ENCODE measurements at places on chromosomes 7 and 10.

DNA sequence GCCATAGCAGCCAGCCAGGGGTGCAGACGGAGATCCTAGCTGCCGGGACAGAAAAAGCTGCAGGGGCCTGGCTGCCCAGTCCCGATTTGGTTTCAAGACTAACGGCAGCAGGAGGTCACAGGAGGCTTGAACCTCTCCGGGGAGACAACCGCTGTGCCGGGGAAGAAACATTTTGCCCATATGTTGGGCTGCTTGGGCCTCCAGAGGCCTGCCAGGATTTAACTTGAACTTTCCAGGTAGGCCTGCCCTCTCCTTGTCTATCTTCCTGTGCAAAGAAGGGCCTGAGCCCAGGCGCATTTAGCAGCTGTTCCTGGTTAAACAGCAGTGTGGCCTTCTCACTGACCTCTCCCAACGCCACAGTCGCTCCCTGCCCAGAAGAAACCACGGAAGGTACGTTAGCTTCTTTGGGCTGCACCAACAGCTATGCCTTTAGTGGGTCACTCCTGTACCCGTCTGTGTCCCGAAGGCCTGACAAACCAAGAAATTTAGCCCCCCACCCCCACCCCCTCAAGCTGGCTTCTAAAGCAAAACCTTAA is 17.1 kb upstream of the PTF1A start:
- no peak for DNase-seq

- no peak for DNase-seq
Observed at GRCh38 chr10:11609492-11610093, 1.9 kb downstream of the USP6NL start.

GRCh38 chr7:3397324-3397723 is 96.3 kb downstream of the SDK1 start:
- DNase-seq, result no peak

GRCh38 chr7:48933549-48934085 is 9.3 kb downstream of the CDC14C start:
- DNase-seq, result no peak

DNA sequence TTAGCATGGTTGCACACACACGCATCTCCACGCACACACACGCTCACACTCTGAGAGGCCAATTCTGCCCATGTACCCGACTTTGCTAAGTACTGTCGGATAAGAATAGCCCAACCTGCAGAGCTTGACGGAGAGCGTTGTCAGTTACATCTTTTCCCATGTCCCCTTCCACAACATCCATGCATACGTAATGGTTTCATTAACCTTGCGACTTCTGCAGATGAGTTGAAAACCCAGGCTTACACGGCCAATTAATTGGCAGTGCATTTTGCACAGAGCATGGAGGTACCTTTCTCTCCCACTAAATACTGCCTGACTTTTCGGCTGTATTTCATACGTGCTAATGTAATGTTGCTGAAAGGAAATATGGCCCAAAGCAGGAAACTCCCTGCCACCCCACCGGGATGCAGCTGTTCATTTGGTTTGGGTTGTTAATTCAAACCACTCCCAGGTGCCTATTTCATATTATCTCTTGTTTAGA is 291.2 kb upstream of the HABP2 start:
- DNase-seq, result no peak

GRCh38 chr10:63605197-63605967 is 84.2 kb downstream of the REEP3 start:
- no peak for DNase-seq

GRCh38 chr7:51080216-51080615 is 236.4 kb downstream of the COBL start:
- no peak for DNase-seq

DNA sequence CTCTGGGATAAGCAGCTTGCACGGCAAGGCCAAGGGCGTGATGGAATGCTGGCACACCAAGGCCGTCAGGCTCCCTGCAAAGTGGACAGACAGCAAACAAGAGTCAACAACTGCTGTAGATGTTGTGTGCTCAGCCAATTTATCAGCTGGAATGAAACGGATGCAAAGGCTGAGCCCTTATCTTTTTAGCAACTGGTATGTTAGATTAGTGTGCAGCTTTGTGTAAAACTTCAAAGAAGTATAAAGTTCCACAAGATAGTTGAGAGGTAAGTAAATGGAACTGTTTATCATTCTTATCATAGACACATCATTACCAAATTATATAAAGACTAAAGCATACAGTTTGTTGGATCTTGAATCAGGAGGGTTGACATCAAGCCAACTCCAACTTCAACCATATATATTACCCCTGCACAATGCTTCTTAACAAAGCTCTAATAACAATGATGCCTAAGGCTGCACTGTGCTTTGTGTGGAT is 289.0 kb downstream of the TNS3 start:
- DNase-seq, result no peak

- no peak for DNase-seq
Observed at GRCh38 chr7:33921216-33921938, 16.0 kb downstream of the BMPER start.

DNA sequence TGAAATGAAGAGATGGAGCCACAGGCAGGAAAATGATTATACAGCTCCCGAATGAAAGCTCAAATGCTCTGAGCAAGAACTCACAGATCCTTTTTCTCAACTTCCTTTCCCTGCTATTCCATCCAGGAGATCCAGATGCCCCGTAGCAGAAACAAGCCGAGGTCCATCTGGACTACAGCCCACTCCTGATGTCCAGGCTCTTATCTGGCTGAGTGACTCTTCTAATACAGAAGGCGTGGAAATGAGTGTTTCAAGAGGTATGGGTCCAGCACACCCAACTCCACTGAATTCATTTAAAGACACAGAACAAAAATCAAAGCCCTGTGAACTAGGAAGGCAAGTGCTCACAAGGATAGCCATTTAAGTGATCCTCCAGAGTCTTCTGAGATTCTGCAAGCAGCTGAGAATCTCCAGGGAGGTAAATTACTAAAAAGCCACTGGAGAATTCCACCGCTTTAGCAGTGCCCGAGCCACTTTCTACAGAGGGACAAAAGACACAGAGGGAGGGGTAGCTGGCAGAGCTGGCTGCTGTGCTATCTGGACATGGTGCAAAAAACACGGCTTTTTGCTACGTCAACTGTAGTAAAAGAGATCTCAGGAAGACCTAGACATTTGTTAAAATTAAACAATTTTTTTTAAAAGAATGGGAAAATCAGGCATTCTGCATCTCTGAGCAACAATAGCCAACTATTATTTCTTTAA is 24.5 kb downstream of the FAM171A1 start:
- DNase-seq, result no peak

DNA sequence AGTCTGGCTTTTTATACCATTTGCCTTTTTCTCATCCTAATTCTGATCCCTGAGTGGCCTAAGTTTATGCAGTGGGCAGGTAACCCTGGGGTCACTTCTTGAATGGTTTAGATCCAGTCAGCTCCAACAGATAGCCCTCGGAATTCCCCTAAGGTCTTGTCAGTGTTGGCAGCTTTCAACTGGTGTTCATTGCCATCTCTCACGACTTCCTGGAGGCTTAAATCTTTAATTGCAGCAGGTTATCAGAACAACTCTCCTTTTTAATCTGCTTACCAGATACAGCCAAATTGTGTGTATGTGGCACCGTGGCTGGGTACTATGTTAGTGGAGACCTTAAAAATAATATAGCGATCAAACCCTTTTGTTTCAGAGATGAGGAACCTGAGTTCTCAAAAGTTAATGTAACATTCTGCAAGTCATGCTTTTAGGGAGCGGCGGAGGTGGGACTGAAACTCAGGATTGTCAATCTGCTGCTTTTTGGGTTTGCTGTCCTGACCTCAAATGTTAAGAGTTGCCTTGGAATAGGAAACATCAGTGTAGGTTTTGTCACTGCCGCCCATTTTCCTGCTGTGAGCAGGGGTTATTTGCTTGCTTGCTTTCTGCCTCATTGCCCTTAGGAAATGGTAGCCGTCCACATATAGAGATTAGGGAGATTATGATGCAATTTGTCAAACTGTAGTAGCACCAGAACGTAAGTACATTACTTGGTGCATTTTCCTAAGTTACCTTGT is 818 bp downstream of the DLD start:
- no peak for DNase-seq

GRCh38 chr10:64210211-64210610 is 689.0 kb downstream of the REEP3 start:
- no peak for DNase-seq

DNA sequence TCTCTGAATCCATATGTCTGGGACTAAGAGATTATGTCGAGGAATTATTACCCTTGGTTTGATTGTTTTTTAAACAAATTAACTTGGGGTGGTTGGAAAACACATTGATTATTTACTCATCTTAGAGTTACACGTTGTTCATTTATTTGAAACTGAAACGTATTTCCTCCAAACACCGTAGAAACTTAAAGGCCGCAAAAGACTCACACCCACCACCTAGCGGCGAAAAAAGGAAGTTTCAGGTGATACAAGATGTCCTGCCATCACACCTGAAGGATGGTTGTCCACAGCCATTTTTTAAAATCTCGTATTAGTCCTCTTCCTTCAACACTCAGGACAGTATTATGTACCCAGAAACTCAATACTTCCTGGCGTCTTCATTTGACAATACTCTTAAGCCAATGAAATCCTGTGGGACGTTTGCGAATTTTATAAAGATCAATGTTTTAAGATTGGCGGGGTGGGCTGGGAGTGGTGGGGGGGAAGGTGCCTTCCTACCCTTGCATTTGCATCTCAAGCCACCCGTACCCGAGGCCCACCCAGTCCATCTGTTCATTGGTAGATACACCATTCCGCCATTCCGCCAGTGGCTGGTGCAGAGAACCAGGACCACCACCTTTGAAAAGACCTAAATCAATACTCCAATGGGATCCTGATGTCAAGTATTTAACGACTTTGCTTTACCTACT is 1.4 kb upstream of the LCOR start:
- DNase-seq, result peak; percentile 79

- no peak for DNase-seq
Observed at GRCh38 chr10:95476469-95477174, 84.5 kb downstream of the SORBS1 start.

- no peak for DNase-seq
Observed at GRCh38 chr10:106772957-106773356, 391.5 kb downstream of the SORCS1 start.
